IPS-NIHi11 (cell line): ENCODE measurements at places on chromosomes 11 and 22.

DNA sequence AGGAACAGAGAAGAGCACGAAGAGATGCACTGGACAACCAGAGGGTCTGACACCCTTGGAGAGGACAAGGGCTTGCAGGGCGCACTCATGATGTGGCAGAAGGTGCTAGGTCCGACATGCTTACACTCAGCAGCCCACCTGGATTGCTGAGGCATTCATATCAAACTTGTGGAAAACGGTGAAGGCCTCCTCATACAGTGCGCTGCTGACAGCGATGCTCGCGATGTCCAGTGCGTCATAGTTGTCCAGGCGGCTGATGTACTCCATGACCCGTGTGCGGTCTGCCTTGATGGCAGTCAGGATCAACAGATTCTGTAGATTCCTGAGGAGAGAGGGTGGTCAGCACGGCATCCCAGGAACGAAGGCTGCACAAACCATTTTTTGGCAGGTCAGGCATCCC lies 31.7 kb upstream of the SLC25A1 start:
- no peak for DNase-seq

GRCh38 chr11:44286911-44287310 lies 23.0 kb downstream of the ALX4 start:
- no peak for DNase-seq

GRCh38 chr22:38607680-38608079 lies 37.7 kb upstream of the DMC1 start:
- no peak for DNase-seq

GRCh38 chr11:123301013-123301591 lies 106.1 kb upstream of the CLMP start:
- DNase-seq: no peak

GRCh38 chr11:70627219-70627618 lies 228.9 kb downstream of the CTTN start:
- DNase-seq: no peak

DNA sequence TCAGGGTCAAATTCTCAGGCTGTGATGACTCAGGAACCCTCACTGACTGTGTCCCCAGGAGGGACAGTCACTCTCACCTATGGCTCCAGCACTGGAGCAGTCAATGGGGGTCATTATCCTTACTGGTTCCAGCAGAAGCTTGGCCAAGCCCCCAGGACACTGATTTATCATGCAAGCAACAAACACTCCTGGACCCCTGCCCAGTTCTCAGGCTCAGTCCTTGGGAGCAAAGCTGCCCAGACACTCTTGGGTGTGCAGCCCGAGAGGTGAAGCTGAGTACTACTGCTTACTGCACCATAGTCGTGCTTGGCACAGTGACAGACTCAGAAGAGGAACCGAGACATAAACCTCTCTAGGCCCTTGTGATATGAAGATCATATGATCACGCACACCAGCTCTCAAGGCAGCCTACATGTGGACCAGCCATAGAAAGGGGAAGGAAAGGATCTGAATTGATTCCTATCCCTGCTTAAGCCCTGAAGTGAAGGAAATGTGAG lies 58.2 kb downstream of the ZNF280B start:
- no peak for DNase-seq

- no peak for DNase-seq
Measured at GRCh38 chr22:21026783-21027692, 5.3 kb downstream of the SLC7A4 start.

GRCh38 chr22:31287818-31288495 lies 4.3 kb downstream of the PIK3IP1 start:
- DNase-seq: no peak

DNA sequence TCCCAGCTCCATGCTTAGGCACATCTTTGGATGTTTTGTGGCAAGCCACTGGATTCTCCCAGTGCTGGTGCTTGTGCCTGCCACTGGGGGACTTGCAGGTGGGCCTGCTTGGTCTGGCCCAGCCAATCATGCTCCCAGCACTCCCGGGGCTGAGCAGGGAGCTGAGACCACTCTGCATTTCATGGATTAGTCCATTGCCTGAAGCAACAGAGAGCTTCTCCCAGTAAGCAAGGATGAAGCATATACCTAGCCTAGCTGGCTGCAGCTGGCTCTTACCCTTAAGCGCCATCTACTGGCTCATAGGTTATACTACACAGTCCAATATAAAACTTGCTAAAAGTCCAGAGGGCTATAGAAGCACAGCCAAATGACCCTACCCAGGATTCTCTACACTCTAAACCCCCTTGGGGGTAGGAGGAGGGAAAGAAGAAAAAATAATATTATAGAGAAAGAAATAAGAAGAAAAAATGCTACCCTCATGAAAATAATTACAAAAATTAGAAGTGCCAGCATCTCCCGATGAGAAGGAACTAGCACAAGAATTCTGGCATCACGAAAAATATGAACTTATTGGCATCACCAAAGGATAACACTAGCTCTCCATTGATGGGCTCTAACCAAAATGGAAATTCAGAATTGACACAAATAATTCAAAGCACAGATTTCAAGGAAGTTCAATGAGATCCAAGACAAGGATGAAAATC lies 275.3 kb downstream of the C11orf87 start:
- DNase-seq: peak; percentile 52

- DNase-seq: no peak
Measured at GRCh38 chr22:38164551-38164918, 17.1 kb downstream of the PLA2G6 start.

DNA sequence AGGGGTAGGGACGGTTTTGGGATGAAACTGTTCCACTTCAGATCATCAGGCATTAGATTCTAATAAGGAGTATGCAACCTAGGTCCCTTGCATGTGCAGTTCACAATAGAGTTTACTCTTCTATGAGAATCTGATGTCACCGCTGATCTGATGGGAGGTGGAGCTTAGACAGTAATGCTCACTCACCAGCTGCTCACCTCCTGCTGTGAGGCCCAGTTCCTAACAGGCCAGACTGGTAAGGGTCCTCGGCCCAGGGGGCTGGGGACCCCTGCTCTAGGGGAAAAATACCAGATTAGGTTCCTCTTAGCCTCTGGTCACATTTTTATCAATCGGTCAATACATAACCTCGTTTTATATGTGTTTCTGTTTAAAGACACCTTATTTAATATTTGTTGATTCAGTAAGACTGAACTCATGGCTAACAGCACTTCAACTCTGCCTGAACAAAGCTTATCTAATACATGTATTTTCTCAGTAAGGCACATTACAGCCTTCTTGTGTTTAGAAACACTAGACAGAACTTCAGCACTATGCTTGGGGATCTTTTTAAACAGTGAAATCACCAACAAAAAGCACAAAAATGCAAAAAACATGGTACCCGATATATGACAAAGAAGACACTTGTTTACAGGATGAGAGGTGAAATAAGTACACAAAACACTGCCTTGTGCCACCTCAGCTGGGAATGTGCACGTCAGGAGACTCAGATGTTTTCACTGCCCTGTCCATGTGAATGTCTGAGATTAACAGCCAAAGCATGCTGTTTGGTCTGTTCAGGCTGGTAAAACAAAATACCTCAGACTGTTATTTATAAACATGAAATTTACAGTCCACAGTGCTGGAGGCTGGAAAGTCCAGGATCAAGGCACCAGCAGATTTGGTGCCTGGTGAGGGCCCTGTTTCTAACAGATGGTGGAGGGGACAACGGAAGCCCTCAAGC lies 107.5 kb downstream of the USP35 start:
- DNase-seq: no peak

GRCh38 chr22:40593460-40594273 lies 42.9 kb downstream of the MRTFA start:
- DNase-seq: no peak

DNA sequence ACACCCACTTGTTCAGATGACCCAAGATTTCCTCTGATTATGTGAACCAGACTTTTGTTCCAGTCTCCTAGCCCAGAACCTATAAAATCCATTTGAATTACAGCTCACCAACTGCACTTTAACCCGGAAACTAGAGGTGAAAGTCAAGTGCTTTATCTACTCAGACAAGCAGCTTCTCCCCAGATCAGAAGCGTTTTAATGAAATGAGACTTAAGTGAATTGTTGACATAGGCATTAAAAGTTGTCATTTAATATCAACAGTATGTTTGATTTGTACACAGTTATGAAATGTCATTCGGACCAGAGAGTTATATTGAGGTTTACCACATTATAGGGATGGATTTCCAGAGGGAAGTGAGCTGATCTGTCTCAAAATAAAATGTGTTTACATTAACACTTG lies 52.0 kb downstream of the CADM1 start:
- no peak for DNase-seq

DNA sequence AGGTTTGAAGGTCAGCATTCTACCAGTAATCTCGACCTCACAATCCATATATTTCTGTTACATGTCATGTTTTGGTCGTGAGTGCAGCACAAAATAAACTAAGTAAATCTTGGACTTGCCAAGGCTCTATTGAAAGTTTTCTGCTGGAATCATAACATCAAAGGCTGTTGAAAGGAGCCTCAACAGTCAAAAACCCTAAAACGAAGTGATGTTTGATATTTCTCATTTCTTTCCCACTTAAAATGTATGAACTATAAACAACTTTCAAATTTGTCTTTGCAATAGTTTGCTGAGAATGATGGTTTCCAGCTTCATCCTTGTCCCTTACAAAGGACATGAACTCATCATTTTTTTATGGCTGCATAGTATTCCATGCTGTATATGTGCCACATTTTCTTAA lies 1118.5 kb downstream of the LRRC4C start:
- DNase-seq: no peak

DNA sequence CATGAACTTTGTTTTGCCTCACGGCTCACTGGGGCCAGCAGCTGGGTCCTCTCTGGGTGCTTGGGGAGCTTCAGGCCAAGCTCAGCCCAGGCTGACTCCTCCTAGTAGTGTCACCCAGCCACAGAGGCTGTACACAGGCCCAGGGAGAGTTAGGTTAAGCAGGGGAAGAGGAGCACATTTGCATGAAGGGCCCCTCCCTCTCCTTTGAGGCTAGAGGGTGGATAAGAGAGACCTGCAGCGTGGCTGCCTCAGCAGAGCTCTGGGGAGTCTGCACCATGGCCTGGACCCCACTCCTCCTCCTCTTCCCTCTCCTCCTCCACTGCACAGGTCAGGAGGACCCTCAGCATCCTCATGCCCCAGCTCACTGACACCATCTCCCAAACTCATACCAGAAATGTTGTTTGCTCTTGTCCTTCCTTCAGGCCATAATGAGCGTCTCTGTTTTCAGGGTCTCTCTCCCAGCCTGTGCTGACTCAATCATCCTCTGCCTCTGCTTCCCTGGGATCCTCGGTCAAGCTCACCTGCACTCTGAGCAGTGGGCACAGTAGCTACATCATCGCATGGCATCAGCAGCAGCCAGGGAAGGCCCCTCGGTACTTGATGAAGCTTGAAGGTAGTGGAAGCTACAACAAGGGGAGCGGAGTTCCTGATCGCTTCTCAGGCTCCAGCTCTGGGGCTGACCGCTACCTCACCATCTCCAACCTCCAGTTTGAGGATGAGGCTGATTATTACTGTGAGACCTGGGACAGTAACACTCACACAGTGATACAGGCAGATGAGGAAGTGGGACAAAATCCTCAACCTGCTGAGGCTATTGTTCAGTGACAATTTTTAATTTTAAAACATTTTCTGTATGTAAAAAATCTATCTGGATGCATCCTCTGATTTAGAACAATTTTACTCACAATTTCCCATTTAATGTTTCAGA lies 82.4 kb upstream of the VPREB1 start:
- DNase-seq: no peak

DNA sequence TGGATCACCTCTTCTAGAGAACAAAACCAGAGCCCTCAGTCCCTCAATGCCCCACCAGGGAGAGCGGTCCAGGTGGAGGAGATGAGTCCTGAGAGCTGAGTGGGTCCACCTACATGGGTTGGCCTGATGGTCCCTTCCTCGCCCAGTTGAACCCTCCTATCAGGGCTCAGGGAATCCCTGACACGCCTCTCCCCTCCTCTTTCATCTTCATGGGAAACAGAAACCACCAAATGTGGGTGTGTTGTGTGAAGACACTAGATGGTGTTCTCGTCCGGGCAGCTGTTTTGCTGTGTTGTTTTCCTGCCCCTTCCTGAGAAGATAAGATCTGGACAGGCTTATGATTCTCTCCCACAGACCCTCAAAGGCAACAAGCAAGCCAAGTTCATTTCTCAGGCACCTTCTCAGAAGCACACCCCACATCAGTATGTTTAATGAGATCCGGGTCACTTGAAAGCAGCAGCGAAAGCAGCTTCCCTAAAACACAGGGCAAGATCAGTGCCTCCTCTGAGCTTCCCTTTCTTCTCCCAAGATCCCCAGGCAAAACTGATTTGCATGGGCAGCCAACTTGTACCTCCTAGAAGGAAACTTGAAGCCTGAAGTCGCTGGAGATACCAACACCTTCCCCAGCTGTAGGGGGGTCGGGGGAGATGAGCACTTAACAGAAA lies 35.3 kb upstream of the POU2AF1 start:
- no peak for DNase-seq

- no peak for DNase-seq
Measured at GRCh38 chr22:46471901-46472721, 65.3 kb downstream of the CELSR1 start.

GRCh38 chr22:19466848-19467752 lies 11.9 kb downstream of the UFD1 start:
- no peak for DNase-seq

DNA sequence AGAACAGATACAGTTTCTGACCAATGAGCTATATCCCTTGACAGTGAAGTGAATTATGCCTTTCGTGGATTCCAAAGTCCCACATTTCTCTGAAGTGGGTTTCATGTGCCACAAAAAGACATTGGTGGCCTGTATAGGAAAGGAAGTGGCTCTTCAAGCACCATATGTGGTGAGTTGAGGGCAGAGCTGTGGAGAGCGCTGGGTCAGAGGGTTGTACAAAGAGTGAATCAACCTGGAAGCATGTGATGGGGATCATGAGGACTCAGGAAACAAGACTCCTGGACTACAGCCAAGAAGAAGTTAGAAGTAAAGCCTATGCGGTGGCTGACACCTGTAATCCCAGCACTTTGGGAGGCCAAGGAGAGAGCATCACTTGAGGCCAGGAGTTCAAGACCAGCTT lies 579 bp upstream of the SLC5A4 start:
- no peak for DNase-seq
